ENCODE measurements at places on chromosomes 16 and 17.
A peak's percentile ranks its signal among the peaks of the same experiment; 100 is the strongest.

DNA sequence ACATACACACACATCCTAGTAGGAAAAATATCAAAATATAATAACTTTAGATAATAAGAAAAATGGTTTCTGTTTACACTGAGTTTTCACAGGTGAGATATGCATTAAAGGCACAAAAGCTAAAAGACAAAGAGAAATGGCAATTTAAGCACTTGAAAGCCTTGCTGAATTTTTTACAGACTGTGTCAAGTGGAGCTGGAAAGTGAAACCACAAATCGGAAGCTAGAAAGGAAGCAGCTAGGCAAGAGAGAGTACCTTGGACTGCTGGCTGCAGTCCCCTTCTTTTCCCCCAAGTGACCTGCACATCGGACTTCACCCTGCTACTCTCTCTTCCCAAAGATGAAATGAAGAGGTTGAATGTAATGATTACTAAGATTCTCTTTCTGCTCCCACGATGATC lies 135.1 kb downstream of the CDH13 start:
- no peak for DNase-seq

GRCh38 chr16:22787466-22788192 lies 26.3 kb upstream of the HS3ST2 start:
- no peak for DNase-seq

DNA sequence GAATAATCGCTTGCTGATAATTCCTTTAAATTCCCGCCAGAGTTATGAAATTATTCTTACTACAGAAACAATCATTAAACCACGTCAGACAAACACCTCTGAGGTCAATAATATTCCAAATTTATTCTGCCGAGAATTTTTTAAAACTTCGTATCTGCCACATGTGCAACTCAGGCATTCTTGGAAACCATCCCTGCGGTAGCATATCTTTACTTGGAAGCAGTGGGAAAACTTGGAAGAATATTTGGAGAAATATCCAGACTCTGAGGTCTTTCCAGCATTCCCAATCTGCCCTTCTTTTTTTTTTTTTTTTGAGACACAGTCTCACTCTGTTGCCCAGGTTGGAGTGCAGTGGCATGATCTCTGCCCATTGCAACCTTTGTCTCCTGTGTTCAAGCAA lies 2.0 kb upstream of the CCL11 start:
- no peak for DNase-seq

DNA sequence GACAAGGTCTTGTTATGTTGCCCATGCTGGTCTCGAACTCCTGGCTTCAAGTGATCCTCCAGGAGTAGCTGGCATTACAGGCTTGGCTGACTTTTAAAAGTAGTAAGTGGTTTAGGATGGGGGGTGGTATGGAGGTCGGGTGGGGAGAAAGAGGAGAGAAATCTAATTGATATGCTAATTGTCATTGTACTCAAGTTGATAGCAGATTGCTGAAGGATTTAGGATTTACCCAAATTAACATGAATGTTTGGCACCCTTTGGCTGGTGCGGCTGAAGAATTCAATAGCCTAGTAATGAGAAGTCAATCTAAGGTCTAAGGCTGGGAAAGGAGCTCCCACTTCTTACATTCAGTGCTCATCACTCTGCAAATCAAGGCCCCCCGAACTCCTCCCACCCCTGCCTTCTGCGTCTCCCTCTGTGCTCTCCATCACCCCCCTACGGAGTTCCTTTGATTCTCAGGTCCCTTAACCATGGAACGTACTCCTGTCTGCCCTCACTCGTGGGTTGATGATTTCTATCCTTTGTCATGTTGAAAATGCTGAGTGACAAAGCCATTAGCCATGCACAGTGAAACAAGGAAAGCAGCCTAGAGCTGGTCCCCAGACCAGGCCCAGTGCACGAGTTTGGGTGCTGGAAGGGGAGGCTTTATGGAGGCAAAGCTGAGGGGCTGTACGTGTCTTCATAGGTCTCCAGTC lies 17.3 kb downstream of the CDH13 start:
- no peak for DNase-seq

GRCh38 chr17:59519132-59519531 lies 46.3 kb upstream of the DHX40 start:
- no peak for DNase-seq

GRCh38 chr17:67421869-67422273 lies 44.8 kb downstream of the PITPNC1 start:
- peak; percentile 86 for DNase-seq

GRCh38 chr16:48611329-48612137 lies 1.6 kb upstream of the N4BP1 start:
- peak; percentile 91 for DNase-seq

DNA sequence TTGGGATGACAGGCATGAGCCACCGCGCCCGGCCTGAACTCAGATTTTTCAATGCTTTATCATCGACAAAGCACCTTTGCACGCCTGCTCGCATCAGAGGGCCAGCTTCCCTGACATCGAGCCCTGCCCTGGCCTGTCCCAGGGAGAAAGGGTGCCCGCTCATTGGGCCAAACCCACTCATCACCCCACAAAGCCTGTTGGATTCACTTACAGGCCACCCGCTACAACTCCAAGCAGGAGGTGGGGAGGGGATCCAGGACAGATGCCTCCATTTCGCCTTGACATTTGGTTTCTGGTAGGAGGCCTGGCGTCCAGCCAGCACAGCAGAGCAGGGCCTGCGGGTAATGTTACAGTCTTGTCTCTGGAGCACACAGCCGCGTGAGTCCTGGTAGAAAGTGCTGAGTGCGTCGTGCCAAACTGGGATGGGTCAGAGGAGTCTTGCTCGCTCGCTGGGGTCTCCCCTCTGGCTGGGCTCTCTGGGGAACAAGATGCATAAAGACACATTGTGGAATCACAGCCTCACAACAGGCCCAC lies 19.8 kb downstream of the SMTNL2 start:
- DNase-seq, result no peak

DNA sequence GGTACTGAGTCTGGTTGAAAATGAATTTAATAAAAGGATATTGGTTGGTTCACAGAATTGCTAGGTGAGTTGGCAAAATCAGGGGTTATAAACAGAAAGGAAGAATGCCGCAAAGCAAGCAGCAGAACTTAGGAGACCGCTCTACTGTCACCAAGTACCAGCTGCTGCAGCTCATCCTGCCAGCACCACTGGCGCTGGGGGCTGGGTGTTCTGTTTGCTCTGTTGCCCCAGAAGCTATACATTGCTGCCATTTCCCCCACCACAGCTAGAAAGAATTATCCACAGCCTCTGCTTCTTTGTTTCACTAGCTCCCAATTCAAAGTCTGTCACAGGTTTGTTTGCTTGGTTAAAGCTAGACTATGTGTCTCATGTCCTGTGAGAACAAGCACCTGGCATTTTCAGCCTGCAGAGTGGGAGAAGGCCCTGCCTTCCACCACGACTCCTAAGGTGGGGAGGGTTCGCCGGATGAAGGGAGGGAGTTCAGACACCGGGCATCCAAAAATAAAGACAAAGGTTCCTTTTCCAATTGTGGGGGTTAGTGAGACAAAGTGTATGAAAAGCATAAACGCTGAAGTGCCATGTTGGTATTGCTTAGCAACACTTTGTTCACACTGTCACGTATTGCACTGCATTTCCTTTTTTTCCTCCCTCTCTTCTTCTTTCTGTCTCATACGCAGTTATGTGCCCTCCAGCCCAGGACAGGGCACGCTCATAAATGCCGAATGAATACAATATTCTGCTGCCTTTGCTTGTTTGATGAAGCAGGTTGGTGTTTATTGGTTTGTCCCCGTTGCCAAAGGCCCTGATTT lies 9.6 kb upstream of the CPD start:
- DNase-seq, result no peak

DNA sequence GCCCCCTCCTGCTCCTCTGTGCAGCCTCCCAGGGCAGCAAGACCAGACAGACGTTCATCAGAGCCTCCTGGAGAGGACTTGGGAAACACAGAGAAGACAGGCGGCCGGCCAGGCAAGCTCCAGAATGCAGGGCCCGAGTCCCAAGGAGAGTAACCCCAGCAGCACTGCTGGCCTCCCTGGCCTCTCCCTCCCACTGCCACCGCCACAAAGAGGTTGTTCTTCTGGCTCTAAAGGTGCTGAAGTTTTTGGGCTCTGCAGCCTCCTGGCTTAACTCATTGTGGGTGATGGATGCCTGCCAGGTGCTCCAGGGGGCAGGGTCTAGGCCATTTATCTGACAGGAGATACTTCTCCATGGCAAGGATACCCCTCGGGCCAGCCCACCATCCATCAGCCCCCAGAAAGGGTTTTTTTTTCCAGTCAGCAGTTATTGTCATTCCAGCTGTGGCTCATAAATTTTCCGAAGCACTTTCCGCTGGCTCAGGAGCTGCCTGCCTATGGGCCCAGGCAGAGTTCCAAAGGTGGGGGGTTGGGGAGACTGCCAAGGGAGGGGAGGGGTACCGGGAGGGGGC lies 32.0 kb upstream of the MRPS23 start:
- no peak for DNase-seq

DNA sequence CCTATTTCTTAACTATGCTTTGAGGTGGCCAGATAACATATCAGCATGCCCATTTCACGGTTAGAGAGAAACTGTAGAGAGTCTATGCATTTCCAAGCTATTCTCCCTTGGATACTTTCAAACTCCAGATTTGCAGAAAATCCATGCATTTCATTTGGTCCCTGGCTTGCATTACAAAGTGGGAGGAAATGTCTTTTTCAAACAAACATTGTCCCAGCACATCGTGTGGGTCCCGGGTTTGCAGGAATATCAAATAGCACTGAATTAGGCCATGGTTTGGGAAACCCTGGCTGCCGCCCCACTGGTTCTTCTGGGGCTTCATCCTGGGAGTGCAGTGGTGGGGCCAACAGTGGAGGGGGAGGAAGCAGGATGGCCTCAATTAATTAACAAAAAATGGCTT lies 171.9 kb downstream of the IRX5 start:
- DNase-seq, result no peak

DNA sequence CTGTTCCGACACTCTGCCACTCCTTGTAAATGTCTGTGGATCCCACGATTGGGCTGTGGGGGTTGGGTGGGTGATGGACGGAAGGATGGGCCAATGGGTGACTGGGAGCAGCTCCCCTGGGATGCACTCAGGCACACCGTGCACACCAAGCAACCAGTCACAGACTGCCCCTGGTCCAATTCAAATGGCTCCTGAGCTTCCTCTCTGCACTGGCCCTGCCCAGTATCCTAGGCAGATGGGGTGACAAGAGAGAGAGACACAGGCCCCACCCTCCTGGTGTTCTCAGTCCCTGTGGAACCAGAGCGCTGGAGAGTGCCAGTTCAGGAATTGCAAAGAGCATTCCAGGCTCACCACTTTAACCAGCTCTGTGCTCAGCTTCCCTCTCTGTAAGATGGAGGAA lies 32.8 kb downstream of the BEAN1 start:
- DNase-seq, result no peak

DNA sequence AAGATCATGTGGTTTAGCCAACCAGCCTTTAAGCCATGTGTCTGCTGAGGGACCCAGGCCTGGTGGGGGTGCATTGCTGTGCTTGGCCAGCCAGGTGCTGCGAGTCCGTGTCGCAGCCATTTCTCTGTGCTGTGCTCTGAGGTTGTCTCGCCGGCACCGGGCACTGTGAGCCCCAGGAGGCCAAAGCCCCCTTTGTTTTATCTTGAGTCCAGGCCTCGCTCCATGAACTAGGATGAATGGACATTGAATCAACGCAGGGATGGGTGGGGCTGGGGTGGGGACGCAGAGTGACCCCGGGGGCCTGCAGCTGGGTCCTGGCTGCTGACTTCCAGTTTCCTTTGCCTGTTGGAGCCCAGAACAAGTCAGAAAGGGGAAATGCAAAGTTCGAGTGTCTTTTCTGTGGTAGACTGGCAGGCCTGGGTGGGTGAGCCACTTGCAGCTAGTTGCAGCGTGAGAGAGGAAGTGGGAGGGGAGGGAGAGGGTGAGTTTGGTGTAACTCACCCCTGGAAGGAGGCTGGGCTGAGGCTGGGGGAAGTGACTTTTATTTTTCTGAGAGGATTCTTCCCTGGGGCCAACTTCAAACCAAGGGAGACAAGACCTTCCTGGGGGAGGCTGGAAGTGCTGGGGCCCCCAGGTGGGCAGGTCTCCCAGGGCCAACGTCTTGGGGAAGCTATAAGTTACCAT lies 324.7 kb downstream of the SEC14L1 start:
- peak; percentile 81 for DNase-seq

- no peak for DNase-seq
Measured at GRCh38 chr17:11303773-11304394, 62.9 kb downstream of the SHISA6 start.

GRCh38 chr16:87165885-87166284 lies 151.3 kb downstream of the C16orf95 start:
- no peak for DNase-seq

DNA sequence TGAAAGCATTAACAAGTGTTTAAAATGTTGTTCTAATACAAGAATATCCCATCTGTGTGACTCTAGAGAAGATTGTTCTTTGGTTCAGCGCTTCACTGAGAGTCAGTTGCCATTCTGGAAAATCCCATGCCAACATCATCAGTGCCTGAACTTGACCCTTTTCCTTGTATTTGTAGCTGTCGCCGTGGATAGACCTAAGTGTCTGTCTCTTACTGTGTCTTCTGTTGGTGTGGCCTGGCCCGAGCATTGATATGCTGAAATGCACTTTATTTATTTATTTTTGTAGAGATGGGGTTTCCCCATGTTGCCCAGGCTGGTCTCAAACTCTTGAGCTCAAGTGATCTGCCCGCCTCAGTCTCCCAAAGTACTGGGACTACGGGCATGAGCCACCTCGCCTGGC lies 76.0 kb downstream of the MYH11 start:
- no peak for DNase-seq

GRCh38 chr16:67170949-67171649 lies 761 bp downstream of the NOL3 start:
- no peak for DNase-seq

DNA sequence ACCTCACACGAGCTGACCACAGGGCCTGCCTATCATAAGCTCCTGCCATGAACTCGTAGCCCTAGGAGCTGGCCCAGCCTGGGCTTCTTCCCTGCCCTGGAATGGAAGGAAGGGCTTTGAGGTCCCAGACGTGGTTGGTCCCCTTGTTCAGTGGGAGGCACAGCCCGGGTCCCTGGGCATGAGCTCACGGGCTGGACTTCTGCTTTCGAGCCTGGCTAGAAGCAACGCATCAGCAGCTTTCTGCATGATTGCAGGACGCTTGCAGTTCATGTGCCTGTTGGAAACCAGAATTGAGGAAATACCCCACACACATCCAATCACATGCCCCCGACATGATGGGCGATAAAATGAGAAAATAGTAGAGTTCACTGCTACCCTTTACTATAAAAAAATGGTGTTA lies 293.3 kb downstream of the MAF start:
- no peak for DNase-seq

GRCh38 chr17:74288785-74289184 lies 14.8 kb downstream of the DNAI2 start:
- DNase-seq, result no peak

DNA sequence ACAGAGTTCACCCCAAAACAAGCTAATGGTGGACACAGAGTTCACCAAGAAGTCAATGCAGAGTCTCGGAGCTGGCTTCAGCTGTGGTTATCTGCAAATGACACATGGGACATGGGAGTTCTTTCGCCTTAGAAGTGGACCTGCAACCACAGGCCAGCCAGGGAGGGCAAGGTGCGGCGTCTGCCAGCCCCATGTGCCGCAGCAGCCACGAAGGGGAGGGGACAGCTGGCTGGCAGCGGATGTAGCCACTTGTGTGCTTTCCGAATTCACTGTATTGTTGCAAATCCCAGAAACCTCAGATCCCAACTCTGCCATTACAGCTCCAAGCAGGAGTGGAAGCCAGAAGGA lies 24.8 kb downstream of the LMF1 start:
- no peak for DNase-seq

All from CD4-positive, alpha-beta T cell treated with Interleukin-12 subunit alpha and Interleukin-12 subunit beta, for 1 hour (primary cell).